CD4-positive, alpha-beta T cell treated with Interleukin-17A for 4 hours (primary cell): ENCODE measurements at places on chromosomes 2 and 18.

- no peak for DNase-seq
Observed at GRCh38 chr2:236997069-236997715, 88.5 kb upstream of the COPS8 start.

DNA sequence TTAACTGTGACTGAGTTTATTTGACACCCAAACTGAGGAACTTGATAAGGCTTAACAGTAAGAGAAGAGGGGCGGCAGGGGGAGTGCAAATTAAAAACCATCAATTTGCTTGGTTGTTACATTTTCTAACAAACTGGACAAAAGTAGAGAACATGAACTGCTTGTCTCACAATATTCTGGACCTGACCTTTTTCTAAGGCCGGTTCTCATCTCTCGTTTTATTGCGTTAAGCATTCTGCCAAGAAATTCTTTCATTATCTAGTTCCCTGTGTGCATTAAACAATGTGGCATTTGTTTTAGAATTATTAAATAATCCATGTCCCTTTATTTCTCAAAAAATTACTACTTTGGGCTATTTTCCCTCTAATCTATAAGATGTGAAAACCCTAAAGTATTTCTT lies 565.2 kb upstream of the PKDCC start:
- no peak for DNase-seq

DNA sequence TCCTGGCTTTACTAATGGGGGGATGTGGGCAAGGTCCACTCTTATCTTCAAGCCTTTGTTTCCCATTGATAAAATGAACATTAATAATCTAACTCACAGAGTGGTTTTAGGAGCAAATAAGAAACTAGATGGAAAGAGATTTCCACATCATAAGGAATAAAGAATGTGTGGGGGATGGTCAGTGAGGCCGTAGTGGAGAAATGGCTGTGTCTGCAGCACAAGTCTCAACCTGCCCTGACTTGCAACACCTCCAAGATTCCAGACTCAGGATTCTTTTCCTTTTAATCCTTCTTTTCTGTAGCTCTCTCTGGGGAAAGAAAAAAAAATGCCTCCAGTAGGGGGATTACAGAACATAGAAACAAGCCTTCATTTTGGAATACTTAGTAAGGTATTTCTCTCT lies 124.2 kb upstream of the MEX3C start:
- DNase-seq: no peak

GRCh38 chr2:154696369-154696768 lies 2.1 kb upstream of the KCNJ3 start:
- no peak for DNase-seq

DNA sequence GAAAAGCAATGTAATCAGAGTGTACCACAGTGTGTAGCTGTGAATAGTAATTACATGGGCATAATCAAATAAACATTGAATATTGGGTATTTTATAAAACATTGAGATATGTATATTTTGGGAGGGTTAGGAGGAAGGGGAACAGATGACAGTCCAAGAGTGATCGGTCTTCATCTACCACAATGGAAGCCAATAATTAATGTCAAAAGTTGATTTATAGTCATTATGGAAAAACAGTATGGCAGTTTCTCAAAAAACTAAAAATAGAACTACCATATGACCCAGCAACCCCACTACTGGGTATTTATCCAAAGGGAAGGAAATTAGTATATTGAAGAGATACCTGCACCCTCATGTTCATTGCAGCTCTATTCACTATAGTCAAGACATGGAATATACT lies 5.8 kb upstream of the LAPTM4A start:
- no peak for DNase-seq

DNA sequence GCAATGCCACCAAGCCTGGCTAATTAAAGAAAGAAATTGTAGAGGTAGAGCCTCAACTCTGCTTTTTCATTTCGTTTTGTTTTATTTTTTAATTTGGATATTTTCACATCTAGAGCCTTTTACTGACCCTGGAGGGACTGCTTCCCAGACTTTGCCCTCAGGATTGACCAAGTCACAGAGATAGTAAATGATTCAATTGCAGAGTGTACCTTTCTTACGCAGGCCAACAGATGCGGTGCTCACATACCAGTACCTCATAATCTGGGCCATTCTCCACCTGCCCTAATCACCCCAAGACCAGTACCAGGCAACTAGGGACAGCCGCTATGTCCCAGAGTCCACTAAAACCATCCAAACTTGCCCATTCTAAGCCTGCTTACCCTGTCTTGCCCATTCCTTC lies 110.8 kb downstream of the DDX1 start:
- no peak for DNase-seq

- DNase-seq: no peak
Observed at GRCh38 chr2:165382362-165382761, 87.1 kb upstream of the CSRNP3 start.

- DNase-seq: no peak
Observed at GRCh38 chr2:204860274-204860673, 315.0 kb downstream of the PARD3B start.
